ENCODE measurements at places on chromosomes 6 and 20. TPM values are rescaled to one million over a fixed set of nuclear protein-coding genes. Genes with fewer than 3 reads are reported as not detected.

Gene SNAI1
- total RNA-seq: 1.4 TPM

Gene IL17F
- total RNA-seq: not detected

Gene MLN
- not detected for total RNA-seq

Gene BPIFB4
- not detected for total RNA-seq

Gene TMX4
- total RNA-seq: 16.7 TPM

Gene PLN
- total RNA-seq: not detected

Gene ZNF391
- total RNA-seq: 0.50 TPM

Gene PI3
- not detected for total RNA-seq

Gene ULBP3
- total RNA-seq: 5.3 TPM

Measured in bladder microvascular endothelial cell (primary cell).